Globus pallidus (tissue), 1 donor: ENCODE measurements at places on chromosomes 4 and X.

DNA sequence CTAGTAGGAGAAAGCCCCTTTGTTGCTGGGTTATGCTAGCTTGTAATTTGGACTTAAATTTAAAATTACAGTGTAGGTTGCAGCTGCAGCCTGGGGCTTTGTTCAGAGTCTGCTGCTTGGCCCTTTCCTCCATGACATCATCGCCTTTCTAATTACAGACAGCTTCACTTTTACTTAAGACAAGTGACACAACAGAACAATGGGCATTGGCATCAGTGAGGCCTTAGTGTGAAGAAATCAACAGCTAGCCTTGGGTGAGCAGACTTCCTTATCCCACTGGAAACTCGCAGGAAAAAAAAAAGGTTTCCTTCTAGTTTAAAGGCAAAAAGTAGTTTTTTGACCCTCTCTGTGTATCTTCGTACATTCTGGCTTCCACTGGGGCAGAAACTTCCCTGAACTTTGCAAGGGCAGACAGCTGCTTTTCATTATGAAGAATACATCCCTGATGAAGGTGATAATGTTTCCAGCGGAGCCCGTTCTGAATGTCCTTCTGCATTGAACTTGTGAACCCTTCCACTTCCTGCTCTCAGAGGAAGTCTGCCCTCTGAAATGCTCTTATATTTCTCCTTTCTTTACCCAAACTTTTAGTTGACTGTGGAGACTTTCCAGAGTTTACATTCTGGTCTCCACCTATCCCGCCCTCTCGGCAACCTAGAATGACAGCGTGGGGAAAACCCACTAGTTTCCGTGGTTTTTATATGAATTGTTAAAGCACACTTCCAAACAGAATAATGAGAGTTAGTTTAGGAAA, 123.2 kb upstream of the FAM9C start:
- DNase-seq: peak; percentile 35

GRCh38 chrX:41338436-41338835, 4.5 kb downstream of the DDX3X start:
- DNase-seq: no peak

DNA sequence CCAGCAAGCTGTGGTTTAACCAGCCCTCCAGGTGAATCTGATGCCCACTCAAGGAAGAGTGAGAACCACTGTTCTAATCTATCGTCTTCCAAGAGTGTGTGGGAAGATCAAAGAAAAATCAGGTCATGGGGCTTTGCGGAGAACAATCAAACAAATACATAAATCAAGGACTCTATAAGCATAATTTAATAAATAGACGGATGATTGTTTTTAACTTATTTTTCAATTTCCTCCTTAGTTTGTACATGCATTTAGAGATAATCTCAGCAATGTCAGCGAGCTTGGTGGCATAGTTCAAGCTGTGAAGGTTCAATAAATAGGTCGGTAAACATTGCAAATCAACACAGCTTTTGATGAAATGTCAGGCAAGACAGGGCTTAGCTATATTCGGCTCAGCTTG, 84.9 kb downstream of the DMD start:
- no peak for DNase-seq

GRCh38 chrX:20530406-20530921, 263.8 kb upstream of the RPS6KA3 start:
- DNase-seq: peak; percentile 55

DNA sequence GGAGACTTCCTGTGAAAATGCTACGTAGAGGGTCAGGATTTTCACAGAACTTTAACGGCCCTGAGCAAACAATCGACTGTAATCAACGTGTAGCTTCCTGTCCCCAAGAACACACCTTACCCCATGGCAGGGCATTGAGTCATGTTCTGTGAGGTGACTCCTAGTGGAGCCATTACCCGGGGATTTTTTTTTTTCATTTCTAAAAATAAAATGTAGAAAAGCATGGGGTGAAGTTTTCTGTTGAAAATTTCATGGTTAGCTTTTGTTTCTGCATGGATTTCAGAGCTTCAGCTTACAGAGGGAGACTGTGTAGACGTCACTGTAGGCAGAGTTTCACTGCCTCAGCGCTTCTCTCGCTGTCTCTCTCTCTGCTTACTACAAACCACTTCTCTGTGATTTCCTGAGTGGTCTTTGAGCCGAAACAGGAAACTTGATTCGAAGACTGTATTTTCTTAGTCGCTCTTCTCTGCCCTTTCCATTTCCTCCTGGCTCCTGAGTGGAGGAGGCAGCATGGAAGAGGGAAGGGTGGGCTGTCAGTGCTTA, 111.7 kb downstream of the NFKB1 start:
- DNase-seq: no peak

DNA sequence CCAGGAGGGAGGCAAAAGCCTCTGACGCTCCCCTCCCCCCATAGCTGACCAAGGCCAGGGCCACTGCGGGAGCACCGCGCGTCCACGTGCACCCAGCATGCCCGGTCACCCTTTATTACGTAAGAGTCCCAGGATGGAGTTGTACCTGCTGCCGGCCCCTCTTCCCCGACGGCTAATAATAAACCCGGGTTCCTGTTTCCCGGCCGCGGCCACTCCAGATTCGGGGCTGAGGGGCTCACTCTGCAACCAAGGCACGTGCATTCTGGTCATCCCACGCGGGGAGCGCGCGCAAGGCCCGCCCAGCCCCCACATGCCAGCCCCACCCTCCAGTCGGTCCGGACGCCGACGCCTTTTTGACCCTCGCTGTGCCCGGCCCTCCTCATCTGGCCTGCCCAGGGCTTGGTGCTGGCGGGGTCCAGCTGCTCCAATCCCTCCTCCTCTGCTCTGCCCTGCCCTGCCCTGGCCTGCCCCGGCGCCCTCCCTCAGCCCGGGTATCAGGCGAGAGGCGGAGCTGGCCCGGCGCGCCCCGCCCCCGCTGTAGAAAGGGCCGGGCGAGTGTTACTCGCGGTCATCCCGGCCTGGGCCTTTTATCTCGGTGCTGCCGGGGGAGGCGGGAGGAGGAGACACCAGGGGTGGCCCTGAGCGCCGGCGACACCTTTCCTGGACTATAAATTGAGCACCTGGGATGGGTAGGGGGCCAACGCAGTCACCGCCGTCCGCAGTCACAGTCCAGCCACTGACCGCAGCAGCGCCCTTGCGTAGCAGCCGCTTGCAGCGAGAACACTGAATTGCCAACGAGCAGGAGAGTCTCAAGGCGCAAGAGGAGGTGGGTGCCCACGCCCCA, 2.6 kb downstream of the MID1IP1 start:
- DNase-seq: peak; percentile 94

DNA sequence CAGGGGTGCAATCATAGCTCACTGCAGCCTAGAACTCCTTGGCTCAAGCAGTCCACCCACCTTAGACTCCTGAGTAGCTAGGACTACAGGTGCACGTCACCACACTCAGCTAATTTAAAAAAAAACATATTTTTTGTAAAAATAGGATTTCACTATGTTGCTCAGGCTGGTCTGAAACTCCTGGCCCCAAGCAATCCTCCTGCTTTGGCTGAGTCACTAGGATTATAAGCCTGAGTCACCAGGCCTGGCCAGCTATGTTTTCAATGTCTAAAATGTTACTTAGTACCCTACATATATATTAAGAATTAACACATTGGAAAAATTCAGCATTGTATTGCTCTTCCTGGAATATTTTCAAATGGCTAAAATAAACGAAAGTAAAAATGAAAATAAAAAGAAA, 37.5 kb downstream of the PNPLA4 start:
- DNase-seq: no peak

DNA sequence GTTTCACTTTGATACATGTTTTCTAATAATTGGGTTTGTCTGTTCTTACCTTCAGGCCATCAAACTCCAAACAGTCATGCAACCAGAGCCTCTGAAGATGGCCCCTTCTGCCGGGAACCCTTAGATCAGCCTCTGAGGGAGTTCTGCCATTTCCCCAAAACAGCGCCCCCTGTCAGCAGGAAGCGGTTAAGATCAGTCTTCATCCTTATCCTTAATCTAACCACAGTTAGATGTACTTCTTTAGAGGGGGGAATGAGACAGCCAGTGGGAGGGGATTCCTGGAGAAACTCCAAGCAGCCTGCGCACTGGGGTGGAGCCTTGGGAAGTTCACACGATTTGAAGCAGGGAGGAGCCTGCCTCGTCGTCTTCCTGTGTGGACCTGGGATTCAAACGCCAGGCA, 185.4 kb downstream of the INPP4B start:
- DNase-seq: no peak

- DNase-seq: no peak
Observed at GRCh38 chrX:39144323-39144722, 343.1 kb downstream of the MID1IP1 start.

- no peak for DNase-seq
Observed at GRCh38 chr4:53932796-53933610, 131.4 kb downstream of the CHIC2 start.

DNA sequence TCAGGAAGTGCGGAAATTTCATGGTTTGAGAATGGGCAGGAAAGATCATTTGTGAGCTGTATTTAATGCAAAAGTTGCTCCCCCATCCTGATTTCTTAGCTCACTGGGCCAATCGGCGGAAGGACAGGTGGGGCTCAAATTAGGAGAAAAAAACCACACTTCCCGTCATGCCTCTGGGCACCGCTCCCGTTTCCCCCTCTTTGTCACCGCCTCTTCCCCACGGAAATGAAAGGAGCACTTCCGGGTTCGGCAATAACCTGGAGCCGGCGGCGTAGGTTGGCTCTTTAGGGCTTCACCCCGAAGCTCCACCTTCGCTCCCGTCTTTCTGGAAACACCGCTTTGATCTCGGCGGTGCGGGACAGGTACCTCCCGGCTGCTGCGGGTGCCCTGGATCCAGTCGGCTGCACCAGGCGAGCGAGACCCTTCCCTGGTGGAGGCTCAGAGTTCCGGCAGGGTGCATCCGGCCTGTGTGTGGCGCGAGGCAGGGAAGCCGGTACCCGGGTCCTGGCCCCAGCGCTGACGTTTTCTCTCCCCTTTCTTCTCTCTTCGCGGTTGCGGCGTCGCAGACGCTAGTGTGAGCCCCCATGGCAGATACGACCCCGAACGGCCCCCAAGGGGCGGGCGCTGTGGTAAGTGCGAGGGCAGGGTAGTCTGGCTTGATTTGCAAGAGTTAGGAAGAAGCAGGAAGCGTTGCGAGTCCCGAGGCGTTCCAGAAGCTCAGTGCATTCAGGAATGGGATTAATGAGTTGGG, at the start of gene TMEM33:
Gene TMEM33 (plus strand): TSS at position 529 of the 751 bp plus-strand sequence. CDS start 56 bp downstream, at position 585.
- DNase-seq: peak; percentile 87

DNA sequence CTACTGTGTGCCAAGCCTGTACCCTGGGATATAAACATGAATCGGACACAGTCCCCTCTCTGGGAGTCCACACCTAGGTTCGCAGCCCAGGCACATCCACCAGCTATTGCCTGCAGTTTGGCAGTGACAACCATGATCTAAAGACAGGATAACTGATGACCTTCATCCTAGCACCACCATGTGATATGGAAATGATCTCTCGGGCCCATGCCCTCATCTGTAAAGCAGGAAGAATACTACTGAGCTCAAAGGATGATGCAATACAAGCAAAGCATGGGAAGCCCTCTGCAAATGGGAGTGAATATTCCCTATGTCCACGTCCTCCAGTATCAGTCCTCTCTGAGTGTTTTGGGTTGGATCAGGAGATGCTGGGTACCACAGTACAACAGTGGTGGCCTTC, 80.9 kb upstream of the MSX1 start:
- no peak for DNase-seq

DNA sequence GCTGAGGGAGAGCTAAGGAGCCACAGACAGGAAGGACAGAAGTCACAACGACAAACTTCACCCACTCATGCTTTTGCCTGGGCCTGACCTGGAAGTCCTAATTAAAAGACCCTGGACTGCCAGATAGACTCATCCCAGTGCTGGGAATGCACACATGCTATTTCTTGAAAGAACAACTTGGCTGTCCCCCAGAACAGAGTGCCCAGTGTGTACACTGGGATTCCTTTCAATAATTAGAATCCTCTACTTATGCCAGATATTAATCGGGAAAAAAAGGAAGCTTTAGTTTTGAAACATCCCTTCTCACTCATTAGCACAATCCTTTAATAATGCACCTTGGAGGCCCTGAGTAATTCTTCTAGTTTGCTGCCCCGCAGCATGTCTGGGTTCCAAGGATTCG, 3.4 kb downstream of the HOPX start:
- no peak for DNase-seq

- DNase-seq: no peak
Observed at GRCh38 chr4:22712529-22712928, 19.8 kb downstream of the GBA3 start.

- no peak for DNase-seq
Observed at GRCh38 chr4:146329050-146329716, 114.8 kb downstream of the REELD1 start.

GRCh38 chrX:107355533-107355932, 93.9 kb upstream of the FRMPD3 start:
- no peak for DNase-seq

DNA sequence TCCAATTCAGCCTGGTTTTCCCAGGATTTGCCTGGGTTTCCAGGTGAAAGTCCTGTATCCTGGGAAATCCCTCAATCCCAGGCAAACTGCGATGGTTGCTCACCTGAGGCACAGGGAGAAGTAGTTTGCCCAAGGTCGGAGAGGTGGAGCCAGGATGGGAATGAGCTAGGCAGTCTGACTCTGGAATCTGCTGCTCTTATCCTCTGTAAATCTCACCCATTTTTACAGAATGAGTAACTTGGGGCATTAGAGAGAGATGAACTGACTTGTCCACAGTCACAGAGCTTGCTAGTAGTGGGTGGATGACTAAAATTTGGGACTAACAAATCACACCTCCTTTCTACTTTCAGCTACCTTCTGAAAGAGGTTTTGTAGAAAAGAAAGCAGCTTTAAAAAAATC, 9.8 kb upstream of the ARX start:
- no peak for DNase-seq

GRCh38 chr4:107008115-107008514, 28.0 kb downstream of the DKK2 start:
- DNase-seq: no peak

DNA sequence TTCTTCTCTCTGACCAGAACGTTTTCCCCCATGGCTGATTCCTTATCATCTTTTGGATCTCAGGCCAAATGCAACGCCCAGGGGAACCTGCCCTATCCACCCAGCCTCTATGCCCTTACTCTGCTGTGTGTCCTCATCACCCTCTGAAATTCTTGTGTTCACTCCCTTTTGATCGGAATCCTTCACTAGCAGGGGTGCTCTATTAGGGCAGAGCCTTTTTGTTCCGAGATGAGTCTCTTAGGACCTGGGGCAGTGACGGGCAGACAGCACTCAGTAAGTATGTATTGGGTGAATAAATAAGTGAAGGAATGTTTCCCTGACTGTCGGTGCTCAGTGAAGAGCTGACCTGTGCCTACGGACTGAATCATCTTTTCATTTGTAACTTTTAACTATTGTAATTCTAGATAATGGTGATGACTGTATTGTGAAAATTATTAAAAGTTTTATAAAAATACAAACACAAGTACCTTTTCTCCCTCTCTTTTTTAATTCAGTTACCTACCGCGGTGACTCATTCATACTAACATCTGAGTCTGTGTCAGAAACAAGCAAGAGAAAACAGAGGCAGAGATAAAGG, 4.8 kb upstream of the TENM3 start:
- DNase-seq: no peak

GRCh38 chr4:121011780-121012340, 60.5 kb downstream of the NDNF start:
- DNase-seq: no peak

DNA sequence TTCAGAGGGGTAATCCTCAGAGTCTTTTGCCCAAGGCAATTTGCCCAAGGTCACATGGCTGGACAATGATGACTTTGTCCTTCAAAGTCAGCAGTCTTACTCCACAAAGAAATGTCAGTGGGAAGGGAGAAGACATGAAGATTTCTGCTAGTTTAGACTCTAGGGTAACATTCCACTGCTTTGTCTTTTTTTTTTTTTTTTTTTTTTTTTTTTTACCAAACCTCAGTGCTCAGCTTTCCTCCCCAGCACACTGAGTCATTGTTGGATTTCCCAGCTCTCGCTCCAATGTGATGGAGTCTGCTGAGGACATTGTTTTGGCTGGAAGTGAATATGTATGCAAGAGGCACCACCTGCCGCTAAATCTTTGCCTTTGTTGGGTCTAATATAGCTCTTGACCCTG, 7.2 kb upstream of the C1QTNF7 start:
- DNase-seq: peak; percentile 53
